Stimulated activated CD4-positive, alpha-beta T cell treated with anti-CD3 and anti-CD28 coated beads, Interleukin-4, amount 100 ng/mL, for 48 hours (primary cell): ENCODE measurements at places on chromosomes 7 and 10.

DNA sequence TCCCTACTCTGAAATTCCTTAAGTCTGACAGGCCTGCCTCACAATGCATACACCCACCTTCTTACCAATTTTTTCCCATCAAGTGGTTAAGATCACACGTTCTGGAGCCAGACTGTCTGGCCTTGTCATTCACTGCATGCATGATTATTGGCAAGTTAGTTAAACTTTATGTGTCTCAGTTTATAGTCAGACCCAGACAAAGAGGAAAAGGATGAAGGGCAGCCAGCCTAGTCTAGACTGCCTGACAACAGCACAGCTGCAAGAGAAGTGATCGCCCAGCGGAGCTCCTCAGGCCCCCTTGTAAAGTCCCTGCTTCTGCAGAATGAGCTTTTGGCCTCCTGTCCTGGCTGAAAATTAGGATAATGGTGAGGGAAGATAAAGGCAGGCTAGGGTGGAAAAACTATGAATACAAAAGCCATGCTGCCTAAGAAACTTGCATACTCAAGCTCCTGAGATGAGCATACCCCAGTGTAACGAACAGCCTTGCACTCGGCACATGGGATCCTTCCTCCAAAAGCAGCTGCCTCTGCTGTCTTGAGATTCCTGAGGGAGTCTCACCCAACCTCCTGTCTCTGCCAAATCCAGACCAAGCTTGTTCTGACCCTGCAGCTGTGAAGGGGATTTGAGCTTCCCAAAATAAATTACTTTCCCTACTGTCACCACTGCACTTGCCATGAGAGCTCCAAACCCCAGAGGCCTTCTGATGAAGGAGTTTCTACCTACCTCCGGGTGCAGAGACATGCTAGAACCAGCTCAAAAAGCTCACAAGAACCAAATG, 26.7 kb upstream of the MRLN start:
- no peak for DNase-seq

GRCh38 chr7:98286093-98286539, 4.6 kb downstream of the BRI3 start:
- no peak for DNase-seq

- no peak for DNase-seq
Measured at GRCh38 chr7:74403521-74404387, 50.0 kb upstream of the GTF2IRD1 start.

- DNase-seq = no peak
Measured at GRCh38 chr10:8531116-8531515, 476.6 kb downstream of the GATA3 start.

DNA sequence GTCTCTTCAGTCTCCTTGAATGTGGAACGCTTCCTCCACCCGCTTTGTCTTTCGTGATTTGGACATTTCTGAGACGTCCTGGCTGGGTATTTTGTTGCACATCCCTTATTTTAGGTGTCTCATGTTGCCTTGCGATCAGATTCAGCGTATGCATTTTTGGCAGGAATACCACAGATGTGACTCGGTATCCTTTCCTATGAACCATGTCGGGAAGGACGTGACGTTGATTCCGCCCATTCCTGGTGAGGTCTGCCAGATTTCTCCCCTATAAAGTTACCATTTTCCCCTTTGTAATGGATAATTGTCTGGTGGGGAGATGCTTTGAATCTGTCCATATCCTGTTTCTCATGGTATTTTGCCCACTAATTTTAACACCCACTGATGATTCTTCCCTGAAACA, 49.6 kb downstream of the RBM17 start:
- DNase-seq = no peak

DNA sequence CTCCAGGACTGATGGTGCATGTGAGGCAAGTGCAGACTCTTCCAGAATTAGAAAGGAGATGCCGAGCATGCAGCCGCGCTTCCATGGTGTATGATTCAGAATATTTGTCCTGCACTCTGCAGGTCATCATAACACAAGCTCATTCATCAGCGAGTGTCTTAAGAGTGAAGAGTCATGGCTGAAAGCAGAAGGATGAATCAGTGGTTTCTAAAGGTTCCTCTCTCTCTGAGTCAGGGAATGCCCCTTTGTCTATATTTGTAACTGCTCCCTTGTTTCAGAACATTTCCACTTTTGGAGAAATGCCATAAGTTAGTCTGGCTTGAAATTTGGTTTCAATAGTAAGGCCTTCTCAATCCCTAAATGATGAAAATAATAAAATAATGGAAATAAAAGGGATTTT, 52.3 kb downstream of the HECW1 start:
- DNase-seq = no peak

- no peak for DNase-seq
Measured at GRCh38 chr7:22447762-22448161, 52.2 kb downstream of the STEAP1B start.

GRCh38 chr10:32317795-32318357, 29.1 kb downstream of the EPC1 start:
- no peak for DNase-seq

- DNase-seq = no peak
Measured at GRCh38 chr7:90692396-90692795, 96.3 kb downstream of the CDK14 start.

GRCh38 chr7:20114468-20114867, 102.7 kb downstream of the MACC1 start:
- DNase-seq = no peak

GRCh38 chr10:42970451-42971250, 106.2 kb upstream of the RET start:
- DNase-seq = no peak

DNA sequence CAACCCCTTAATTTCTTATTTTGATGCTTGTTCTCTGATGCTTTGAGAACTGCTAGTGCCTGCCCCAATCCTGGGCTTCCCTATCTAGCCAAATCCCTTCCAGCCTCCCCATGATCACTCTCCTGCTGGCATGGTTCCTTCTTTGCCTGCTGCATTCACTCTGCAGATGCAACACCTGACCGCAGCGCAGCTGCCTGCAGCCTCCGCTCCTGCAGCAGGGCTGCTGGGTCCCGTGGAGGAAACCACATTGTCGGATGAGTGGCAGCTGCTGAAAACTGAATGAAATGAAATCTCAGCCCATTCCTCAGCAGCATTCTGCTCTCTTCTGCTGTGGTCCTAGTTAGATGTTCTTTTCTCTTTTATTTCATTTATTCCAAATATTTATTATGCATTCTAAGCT, 320.3 kb downstream of the CCDC3 start:
- DNase-seq = no peak

DNA sequence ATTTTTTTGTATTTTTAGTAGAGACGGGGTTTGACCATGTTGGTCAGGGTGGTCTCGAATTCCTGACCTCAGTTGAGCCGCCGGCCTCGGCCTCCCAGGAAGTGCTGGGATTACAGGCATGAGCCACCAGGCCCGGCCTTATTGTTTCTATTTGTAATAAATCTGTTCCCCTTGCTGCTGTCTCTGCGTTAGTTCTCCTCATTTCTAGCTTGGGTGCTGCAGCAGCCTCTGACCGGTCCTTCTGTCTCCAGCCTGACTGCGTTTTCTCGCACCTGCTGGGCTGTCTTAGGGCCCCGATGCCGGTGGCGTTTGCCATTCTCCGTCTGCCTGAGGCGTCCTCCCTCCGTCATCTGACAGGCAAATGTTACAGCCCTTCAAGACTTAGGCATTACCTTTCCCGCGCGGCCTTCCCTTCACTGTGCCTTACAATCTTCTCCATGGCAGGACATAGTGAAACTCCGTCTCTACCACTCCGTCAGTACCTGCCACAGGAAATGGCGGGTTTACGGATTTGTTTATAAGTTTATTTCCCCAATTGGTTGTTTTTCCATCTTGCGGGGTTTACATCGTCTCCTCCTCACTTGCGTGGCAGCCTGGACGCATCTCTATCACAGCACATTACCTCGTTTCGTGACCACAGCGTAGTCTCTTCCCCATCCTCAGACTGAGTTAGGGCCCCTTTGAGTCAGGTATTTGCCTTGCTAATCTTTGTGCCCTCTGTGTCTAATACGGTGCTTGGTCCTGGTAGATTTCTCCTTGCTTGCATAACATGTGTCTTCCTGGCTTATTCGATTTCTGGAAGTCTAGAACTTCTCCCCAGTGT, 2.3 kb upstream of the GIMAP8 start:
- DNase-seq = no peak

DNA sequence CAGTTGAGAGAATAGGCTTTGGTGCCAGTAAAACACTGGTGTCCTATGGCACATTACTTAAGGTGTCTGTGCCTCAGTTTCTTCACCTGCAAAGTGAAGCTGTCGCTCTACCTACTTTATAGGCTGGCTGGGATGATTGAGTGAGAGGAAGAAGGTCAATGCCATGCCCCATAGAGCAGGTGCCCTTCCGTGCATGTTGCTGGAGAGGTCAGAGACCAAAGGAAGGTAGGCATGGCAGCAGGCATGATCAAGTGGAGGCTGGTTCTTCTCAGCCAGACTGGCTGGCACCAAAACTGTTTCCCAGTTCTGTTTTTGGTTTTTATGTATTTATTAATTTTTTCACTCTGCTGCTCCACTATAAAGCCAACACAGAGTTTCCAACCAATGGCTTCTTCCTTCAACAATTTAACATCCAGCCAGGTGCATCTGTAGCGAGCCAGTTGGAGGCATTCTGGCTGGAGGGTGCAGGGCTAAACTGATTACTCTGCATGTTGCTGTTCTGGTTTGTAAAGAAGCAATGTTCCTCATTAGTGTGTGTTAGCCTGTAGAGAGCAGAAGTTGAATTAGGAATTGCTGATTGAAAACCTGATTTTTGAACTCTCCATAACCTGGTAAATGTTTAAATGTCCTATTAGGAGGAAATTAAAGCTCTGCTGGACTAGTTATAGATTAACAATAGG, 144.3 kb upstream of the TNS3 start:
- no peak for DNase-seq

GRCh38 chr10:10849306-10849705, 168.4 kb upstream of the CELF2 start:
- no peak for DNase-seq

DNA sequence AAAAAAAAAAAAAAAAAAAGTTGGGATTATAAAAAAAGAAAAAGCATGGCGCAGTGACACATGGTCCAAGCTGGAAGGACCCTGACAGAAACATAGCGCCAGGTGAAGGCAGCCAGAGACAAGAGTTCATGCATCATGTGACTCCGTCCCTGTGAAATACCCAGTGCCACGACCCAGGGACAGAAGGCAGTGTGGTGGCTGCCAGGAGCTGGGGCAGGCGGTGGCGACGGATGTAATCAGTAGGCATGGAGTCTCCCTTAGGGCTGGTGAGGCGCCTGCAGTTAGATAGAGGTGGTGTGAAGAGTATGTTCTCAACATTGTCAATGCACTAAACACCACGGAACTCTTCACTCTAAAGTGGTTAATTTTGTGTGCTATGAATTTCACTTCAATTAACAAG, 43.9 kb downstream of the STK32C start:
- DNase-seq = no peak

DNA sequence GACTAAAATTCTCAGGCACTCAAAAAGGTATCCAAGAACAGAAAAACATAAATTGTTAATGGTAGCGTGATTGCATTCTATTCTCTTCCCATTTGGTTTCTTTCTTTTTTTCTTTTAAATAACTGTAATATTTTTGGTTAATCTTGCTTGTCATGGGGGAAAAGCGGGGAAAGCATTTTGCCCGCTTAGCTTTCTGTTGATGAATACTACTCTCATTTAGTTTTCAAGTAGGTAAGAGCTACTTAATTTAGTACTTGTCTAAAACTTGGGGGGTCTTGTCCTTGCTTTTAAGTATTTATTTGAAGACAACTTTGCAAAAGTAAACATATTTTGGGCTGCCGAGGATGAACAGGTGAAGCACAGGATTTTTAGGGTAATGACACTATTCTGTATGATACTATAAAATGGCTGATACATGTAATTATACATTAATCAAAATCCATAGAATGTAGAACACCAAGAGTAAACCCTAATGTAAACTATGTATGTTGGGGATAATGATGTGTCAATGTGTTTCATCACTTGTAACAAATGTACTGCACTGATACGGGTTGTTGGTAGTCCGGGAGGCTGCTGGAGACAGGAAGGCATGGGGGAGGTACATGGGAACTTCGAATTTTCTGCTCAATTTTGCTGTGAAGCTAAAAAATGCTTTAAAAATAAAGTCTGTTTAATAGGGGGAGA, 1.7 kb downstream of the TES start:
- DNase-seq = no peak

GRCh38 chr10:103847909-103848468, 7.4 kb downstream of the SH3PXD2A start:
- DNase-seq = peak; percentile 31

- no peak for DNase-seq
Measured at GRCh38 chr7:134900166-134900982, 85.9 kb upstream of the AGBL3 start.

- no peak for DNase-seq
Measured at GRCh38 chr10:57222603-57223002, 861.5 kb upstream of the ZWINT start.

- DNase-seq = no peak
Measured at GRCh38 chr10:121485436-121486139, 112.7 kb downstream of the FGFR2 start.

DNA sequence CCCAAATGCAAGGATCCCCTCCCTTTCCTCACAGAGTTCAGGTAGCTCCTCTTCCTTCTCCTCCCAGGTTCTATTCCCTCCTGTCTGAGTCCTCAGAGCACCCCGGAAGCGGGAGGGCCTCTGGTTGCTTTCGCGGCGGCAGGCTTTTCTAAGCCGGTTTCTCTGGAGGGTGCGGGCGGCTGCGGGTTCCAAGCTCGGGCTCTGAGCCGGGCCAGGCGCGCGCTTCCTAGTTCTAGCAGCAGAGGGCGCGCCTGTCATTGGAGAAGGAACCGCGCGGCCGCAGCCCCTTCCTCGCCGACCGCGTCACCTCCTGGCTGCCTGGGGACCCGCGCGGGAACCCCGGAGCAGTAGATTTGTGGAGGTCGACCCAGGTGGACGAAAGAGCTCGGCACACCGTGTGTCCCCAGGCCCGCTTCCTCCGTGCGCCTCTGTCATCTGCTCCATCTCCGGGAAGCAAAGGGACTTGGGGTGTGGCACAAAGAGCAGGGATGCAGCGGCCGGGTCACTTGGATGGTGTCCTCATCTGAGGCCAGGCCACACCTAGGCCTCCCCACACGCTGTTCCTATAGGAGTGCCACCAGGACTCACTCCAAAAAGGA, 389.0 kb upstream of the PODXL start:
- peak; percentile 39 for DNase-seq

GRCh38 chr7:127546313-127546712, 39.1 kb downstream of the GCC1 start:
- DNase-seq = no peak

DNA sequence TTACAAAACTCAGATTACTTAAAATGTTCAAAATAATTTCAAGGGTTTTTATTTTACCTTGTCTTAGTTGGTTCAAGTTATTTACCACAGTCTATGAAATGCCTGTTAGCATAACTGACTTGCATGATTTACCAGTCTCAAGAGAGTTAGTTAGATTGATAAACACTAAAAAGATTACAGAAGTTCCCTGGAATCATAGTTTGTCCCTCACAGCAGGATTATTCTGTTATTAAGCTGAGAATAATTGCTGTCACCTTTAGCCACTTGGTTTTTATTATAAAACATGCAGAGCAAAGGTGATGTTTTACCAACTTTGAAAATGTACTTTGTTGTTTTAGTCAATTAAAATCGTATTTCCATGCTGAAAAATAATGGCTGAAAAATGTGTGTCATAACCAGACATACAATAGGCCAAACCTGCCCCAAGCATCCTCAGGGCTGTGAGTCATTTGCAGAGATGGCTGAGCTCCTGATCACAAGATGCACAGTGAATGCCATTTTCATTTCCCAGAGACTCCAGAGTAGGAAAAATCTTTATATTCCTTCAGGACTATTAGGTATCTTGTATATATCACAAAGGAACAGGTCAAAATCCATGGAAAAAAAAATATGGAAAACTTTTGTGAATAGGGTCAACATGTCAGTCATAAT, 87.8 kb upstream of the DKK1 start:
- no peak for DNase-seq
